ENCODE measurements at places on chromosomes 16 and 17.

DNA sequence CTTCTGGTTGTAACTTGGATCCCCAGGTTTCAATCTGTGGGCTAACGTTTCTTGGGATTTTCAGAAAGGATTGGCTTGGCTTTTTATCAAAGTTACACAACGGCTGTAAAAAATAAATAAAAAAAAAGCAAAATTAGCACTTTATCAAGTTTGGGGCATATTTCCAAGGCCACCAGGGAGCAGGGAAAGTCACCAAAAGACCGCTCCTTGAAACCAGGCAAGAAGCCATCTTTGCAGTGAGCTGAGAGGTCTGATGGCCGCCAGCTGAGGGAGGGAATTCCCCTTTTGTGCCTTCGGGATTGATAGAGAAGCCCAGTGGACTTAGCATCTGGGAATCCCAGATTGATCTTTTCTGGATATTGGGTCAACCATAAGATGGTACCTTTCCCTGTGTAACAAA lies 192.2 kb downstream of the WWOX start:
- DNase-seq: no peak

GRCh38 chr17:39763051-39763820 lies 25.5 kb downstream of the GRB7 start:
- no peak for DNase-seq

DNA sequence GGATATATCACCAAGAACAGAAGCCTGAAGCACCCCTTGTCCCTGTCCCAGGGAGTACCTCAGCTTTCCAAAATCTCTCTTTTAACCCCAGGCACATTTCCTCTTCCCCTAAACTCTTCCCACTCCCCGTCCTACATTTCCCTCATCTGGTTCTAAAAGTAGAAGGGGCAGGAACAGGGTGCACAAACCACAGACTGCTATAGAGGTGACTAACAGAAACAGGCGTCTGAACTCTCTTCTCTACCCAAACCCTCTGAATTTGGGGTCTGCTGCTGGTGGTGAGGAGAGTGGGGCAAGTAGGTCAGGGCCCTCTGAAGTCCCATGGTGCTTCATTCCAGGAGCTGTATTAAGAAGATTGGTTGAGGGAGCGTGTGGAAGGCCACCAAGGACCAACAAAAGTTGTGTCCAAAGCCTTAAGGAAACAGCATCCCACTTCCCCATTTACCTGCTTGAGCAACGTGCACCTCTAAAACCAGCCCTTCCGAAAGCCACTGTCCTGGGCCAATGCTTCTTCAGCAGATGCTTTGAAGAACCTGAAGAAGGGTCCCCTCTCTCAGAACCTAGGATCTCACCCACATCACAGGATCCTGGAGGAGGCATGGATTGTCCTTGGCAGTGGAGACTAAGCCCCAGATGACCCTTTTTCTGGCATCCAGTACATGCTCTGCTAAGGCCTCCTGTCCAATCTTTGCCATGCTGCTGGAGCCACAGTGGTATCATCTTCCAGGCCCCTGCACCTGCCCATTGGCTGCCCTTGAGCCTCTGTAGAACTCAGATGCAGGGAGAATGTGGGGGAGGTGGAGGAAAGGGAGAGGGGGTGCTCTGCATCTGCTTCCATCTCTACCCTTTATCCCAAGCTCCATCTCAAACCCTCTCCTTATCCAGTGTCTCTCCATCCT lies 5.7 kb upstream of the NR1D1 start:
- no peak for DNase-seq

GRCh38 chr16:9102943-9103342 lies 11.5 kb downstream of the HAPSTR1 start:
- DNase-seq: no peak

DNA sequence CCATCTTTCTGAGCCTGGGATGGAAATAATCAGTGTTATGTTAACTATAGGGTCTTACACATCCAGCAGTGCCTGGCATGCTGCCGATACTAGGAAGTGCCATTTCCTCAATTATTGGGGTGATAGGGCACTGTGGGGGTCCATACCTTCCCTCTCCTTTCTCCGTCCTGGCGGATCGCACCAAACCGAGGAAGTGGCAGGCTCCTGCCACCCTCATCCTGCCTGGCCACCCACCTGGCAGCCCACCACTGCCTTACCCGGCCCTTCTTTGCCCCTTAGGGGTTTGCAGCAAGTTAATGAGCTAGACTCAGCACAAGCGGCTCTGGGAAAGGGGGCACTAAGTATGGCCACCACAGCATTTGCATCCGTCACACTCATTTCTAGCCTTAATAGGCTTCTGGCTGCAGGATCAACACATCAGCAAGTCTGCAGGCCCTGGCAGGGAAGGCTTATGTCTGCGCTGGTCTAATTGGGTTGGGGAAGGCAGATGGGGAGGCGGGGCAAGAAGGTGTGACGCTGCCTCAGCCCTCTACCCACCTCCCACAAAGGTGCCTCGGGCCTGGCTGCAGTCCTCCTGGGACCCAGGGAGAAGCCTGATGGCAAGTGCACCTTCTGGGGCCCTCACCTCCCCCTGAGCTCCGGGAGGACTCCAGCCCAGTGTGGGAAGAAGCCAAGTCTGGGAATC lies 28.6 kb downstream of the DCAKD start:
- DNase-seq: no peak

- DNase-seq: no peak
Measured at GRCh38 chr17:50653738-50654137, 19.1 kb downstream of the ABCC3 start.
